ENCODE measurements at places on chromosomes 3 and 15.

- DNase-seq: no peak
Observed at GRCh38 chr3:30890907-30891306, 3.6 kb downstream of the GADL1 start.

DNA sequence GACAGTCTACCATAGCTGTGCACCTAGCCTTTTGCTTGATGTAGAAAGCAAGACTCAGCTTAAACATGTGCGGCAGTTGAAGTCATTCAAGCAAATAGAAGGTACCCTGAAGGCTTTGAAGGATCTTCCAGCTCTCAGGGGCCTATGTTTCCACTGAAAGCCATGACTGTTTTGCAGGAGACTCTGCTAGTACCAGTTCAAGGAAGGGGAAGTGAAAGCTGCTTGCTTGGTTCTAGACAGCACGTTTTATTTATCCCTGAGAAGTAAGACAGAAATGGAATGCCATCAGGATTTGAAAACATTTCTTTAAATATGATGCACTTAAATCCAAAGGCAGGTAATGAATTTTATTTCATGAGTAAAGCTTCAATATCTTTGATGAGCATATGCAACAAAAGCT, 311.4 kb downstream of the PDCD6IP start:
- no peak for DNase-seq

DNA sequence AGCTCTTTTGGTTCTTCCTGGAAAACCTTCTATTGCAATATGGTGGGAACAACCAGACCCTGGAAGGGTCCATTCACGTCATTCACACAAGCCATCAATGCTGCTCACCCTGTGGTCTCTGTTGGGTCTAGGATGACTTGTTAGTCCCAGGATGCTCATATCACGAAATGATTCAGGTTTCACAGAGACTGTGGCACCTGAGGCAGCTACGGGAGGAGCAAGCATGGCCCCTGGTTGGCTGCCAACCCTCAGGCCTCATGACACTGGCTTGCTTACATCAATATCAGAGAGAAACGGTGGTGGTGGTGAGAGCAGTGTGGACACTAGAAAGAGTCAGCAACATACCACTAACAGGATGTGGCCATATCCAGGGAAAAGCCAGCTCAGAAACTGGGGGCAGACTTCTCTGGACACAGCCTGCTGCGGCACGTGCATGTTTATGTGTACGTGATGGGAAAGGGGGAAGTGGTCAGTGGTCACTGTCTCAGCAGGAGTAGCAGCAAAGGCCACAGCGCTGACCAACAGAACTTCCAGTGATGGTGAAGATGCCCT, 208.9 kb upstream of the ST8SIA2 start:
- DNase-seq: no peak

DNA sequence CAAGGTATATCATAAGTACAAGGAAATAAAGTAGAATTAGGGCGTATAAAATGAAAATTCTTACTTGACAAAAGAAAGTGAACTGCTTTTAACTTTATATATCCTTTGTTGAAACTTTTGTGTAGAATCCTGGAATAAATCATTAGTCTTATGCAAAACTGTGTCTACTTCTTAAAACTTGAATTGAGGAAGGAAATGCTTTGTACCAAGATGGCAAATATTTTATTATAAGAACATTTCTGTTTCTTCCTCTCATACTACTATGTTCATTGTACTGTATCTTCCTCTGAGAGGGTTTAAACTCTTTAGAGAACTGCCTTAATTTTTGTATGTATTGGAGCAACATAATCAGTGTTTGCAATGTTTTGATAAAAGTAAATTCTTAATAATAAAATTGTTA, 42.0 kb downstream of the RASA2 start:
- DNase-seq: no peak

GRCh38 chr3:56173601-56174000, 294.7 kb downstream of the ERC2 start:
- no peak for DNase-seq

DNA sequence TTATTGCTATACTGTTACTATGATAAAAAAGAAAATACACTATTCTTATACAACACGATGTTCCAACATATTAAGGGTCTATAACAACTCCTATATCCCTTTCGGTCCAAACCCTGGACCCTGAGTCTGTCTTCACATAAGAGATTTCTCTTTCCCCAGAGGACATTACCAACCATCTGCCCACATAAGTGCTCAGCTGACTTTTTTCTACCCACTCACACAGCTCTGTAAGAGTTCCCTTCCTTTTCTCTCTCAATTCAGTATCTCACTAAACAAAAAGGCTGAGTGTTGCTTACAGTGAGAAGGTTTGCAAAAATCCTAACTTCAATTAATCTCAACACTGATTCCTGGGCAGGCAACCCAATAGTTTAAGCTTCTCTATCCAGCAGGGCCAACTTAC, 30.5 kb downstream of the ITGB5 start:
- no peak for DNase-seq

- DNase-seq: no peak
Observed at GRCh38 chr3:69142090-69142489, 19.7 kb upstream of the LMOD3 start.

- peak; percentile 25 for DNase-seq
Observed at GRCh38 chr3:128489927-128490649, 2.9 kb downstream of the GATA2 start.

DNA sequence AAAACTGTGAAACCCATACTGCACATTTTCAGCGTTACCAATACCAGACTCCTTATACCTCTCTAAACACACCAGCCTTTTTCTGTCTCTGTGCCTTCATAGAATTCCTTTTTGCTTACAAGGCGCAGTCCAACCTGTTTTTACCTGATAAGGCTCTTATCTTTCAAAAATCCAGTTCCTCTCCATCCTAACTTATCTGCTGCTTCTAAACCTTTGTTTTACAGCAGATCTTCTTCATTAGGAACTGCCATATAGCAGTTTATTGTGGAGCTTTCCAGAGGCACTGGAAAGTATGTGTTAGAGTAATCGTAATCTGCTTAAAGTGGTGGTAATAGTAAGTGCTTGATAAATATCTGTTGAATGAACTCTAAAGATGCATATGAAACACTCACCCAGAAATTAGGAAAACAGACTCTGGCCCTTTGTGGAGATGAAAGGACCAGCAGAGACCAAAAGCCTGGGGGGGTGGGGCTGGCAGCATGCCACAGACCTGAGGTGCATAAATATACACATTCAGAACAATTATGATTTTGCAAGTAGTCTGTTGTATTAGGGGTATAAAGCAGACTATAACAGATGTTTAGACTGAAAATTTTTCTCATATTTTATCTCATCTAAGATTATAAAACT, 29.3 kb downstream of the PPP2R3A start:
- DNase-seq: no peak

- no peak for DNase-seq
Observed at GRCh38 chr3:98972155-98972554, 70.7 kb upstream of the DCBLD2 start.

- DNase-seq: no peak
Observed at GRCh38 chr3:37115446-37115845, 58.9 kb downstream of the LRRFIP2 start.

- no peak for DNase-seq
Observed at GRCh38 chr15:29435811-29436210, 166.2 kb upstream of the NSMCE3 start.

Measured in activated naive CD4-positive, alpha-beta T cell treated with anti-CD3 and anti-CD28 coated beads, Interleukin-2, amount 10 ng/mL, durations not matched to agents 7 days and 5 days (primary cell).